ENCODE measurements at places on chromosomes 3 and 15.

GRCh38 chr3:42191443-42191747 is 74.6 kb downstream of the CCK start:
- DNase-seq = no peak

GRCh38 chr15:67771189-67771800 is 54.0 kb upstream of the SKOR1 start:
- DNase-seq = no peak

DNA sequence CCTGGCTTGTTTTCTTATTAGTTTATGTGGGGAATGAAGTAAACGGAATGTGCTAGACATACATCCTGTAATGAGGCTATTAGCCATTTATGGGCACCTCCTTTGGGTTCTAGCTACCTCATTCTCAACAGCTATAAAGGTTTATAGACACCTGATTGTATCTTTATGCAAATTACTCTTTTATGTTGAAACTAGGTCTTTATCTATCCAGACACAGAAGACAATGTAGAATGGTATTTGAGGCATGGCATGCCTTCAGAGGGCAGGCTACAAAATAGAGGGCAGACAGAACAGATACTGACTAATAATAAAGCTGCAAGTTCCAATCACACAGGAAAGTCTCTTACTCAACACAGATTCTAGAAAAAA is 27.1 kb downstream of the TBC1D2B start:
- no peak for DNase-seq

- DNase-seq = no peak
Measured at GRCh38 chr3:72240531-72240930, 455.6 kb upstream of the PROK2 start.

- DNase-seq = no peak
Measured at GRCh38 chr15:79206940-79207339, 75.6 kb upstream of the ANKRD34C start.

DNA sequence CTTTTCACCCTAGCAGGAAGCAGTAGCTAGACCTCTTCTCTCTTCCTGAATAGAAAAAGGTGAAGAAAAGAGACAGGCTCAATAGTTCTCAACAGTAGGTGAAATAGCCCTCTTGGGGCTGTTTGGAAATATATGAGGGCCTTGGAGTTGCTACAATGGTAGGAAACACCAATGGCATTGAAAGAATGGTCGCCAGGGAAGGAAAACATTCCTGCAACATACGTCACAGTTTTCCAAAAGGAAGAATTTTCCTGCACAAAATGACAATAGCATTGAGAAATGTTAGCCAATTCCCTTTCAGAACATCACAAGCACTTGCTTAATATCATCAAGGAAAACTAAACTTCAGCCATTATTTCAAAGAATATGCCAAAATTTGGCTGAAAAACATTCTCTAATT is 484.5 kb downstream of the IGSF11 start:
- DNase-seq = no peak

Measured in CMK (cell line).